ENCODE measurements at places on chromosomes 11 and 22.

DNA sequence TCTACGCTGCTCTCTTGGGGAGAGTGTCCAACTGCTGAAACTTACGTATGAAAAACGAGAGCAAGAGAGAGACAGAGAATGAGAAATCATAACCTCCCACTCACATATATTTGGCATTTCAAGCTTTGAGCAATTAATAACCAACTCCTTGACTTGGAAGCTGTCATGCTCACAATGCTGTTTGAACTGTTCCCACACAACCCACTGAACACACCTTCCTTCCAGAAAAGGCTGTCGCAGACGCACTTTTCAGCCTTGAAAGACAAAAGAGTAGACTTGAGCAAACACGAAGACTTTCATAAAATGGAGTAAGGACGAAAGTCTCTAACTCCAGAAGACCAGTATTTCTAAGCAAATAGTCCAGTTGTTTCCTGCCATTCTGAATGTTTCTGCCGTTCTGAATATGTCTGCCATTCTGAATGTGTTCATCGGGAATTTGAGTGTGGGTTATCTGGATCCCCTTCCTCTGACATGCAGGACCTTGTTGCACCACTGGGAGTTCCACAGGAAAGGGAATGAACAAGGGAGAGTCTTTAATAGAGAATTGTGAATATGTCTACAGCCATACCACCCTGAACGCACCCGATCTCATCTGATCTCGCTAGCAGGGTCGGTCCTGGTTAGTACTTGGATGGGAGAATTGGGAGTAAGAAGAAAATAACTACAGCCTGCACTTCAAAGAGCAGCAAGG lies 86.2 kb upstream of the BARX2 start:
- DNase-seq: no peak

DNA sequence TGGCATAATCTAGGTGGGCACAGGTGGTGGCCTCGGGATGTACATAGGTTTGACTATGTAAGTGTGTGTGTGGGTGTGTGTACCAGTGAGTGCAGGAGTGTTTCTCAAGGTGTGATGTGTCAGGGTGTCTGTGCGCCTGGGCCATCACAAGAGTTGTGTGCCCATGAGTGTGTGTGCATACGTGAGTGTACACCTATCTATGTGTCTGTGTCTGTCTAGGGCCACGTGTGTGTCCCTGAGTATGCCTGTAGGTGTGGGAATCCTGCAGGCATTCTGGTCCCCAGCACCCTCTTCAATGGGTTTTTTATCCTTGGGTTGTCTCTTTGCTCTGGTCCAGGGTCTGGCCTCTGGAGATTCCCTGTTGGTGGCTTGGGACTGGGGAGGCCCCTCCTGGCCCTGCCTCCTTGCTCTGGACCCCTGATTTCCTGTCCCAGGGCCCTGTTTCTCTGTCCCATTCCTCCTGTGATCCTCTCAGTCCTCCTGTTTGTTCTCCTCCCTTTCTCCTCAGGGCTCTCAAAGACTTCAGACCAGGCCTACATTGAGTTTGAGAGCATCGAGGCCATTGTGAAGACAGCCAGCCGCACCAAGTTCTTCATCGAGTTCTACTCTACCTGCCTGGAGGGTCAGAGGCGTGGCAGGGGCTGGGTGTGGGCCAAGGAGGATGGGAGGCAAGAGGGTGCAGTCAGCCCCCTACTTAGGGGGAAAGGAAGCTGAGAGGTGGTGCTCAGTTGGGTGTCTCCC lies 9.4 kb downstream of the INPPL1 start:
- DNase-seq: no peak

DNA sequence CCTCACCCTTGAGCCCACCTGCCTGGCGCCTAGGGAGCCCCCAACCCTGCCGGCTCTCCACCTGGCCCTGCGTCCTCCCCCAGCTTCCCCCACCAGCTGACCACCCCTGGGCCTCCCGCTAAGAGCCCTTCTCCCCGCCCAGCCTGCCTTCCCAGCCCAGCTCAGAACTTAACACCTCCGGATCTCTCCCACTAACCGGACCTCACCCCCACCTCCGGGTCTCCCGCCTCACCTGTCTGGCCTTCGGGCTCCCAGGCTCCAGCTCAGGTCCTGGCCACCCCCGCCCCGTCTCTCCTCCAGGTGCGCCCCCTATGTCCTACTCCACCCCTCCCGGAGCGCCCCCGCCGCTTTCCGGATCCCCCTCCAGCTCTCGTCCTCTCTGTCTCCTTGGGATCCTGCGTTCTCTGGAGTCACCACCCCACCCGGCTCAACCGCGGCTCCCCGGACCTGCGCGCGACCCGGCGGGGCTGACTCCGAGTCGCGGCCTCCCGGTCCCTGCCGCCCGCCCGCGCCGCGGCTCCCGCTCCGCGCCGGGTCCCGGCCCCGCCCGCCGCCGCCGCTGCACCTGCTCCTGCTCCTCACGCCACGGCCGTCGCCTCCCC lies at the start of gene KCNJ11:
KCNJ11 (minus strand) TSS at position 51 of the 602 bp plus-strand sequence. CDS start 568 bp downstream, outside the sequence.
- no peak for DNase-seq

- DNase-seq: no peak
Measured at GRCh38 chr11:75261902-75262361, 21.4 kb downstream of the TPBGL start.

DNA sequence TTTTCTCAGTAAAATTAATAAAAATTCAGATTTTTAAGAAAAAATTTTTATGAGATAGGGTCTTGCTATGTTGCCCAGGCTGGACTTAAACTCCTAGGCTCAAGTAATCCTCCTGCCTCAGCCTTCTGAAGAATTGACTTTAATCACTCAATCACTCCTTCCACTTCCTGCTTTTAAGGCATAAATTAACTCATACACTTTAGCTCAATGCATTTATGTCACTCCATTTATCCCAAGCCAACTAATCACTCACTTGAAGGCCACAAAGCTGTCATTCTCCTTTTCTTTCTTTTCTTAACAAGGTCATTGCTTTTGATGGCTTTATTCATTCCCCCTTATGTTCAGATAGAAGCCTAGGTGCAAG lies 877 bp downstream of the ALG9 start:
- peak; percentile 52 for DNase-seq

- no peak for DNase-seq
Measured at GRCh38 chr11:69828971-69829344, 9.7 kb upstream of the FGF3 start.

DNA sequence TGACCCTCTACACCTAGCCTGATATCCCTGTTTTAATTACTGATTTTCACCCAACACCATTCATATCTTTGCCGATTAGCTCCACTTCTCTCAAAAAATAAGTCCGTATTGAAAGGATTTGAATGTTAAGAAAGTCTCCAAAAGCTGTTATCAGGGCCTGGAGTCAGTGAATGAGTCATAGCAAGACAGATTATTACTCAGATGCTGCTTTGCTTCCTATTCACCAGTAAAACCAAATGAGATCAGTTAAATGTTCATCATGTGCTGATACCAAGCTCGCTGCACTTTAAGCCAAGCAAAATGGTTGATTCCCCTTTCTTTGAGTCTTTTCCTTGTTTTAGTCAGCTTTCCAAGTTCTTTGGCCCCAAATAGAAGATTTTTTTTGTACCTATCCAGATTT lies 228.4 kb downstream of the FAT3 start:
- DNase-seq: no peak

GRCh38 chr22:45650721-45651120 lies 20.9 kb upstream of the ATXN10 start:
- DNase-seq: no peak

- DNase-seq: peak; percentile 25
Measured at GRCh38 chr11:58067685-58068084, 36.9 kb downstream of the OR6Q1 start.

- DNase-seq: no peak
Measured at GRCh38 chr22:47767403-47767802, 1005.0 kb downstream of the TBC1D22A start.

DNA sequence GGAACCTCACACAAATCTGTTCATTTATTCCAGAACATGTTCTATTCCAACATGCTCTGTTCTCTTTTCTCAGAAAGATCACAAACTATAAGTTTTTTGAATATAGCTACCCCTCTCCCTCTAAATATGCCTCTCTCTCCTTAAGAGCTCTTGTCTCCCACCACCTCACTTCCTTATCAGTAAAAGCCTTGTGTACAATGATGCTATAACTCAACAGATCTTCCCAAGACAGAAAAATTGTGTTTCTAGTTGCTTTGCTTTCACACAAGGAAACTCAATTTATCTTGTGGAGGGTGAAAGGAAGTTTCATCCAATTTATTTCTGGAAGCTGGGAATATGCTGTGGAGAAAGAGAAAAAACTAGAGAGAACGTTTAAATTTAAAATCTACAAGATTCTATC lies 64.4 kb downstream of the FAM76B start:
- DNase-seq: no peak

- DNase-seq: no peak
Measured at GRCh38 chr11:57978686-57979531, 44.8 kb upstream of the OR9Q1 start.

GRCh38 chr22:38069372-38070249 lies 12.4 kb downstream of the PICK1 start:
- no peak for DNase-seq

GRCh38 chr11:31788085-31788484 lies 23.0 kb downstream of the PAX6 start:
- no peak for DNase-seq

DNA sequence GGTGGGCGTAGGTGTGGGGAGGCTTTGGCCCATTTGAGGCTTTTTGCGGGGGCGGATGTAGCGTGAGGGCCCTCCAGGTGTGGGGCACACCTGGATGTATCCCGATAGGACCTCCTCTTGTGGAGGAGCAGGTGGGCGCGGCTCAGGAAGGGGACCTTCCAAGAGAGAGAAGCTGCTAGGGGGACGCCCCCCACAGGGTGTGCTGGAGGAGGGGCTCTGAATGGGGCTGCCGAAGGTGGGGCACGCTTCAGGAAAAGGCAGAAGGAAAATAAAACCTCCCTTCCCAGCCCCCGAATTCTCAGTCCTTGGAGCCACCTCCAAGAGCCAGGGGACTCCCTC lies 621 bp downstream of the SGSM1 start:
- no peak for DNase-seq

Data from DMS153 (cell line).